ENCODE measurements at places on chromosomes 1 and 21.

- no peak for DNase-seq
Measured at GRCh38 chr1:224114787-224115175, 870 bp downstream of the FBXO28 start.

DNA sequence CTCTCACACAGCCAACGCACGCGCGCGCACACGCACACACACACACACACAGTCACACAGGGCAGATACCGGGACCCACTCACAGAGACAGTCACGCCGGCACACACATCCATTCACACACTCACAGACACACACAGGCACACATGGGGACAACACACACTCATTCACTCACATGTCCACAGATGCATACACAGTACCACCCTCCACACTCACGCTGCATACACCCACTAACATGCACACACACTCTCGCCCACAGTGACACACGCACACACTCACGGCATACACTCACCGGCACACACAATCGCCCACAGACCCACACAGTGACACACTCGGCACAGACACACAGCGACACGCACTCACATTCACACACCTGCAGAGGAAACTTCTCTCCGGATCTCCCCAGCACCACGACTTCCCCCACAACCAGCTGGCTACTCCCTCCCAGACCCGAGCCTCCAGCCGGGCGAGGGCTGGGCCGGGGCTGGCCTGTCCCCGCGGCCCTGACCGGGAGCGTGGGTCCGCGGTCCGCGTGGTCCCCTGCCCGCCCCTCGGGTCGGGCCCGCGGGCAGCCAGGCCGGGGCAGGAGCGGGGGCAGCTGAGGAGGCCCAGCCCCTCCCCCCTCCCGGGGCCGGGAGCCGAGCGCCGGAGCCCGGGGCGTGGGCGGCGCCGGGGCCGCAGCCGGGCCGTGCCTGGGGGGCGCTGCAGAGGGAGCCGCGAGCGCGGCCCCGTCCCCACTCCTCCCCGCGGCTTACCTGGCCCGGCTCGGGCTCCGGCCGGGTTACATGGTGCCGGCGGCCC is 552 bp downstream of the DLGAP3 start:
- no peak for DNase-seq

GRCh38 chr1:10374442-10374860 is 24.4 kb upstream of the PGD start:
- no peak for DNase-seq

GRCh38 chr1:17212009-17212408 is 7.1 kb downstream of the PADI1 start:
- DNase-seq, result no peak

DNA sequence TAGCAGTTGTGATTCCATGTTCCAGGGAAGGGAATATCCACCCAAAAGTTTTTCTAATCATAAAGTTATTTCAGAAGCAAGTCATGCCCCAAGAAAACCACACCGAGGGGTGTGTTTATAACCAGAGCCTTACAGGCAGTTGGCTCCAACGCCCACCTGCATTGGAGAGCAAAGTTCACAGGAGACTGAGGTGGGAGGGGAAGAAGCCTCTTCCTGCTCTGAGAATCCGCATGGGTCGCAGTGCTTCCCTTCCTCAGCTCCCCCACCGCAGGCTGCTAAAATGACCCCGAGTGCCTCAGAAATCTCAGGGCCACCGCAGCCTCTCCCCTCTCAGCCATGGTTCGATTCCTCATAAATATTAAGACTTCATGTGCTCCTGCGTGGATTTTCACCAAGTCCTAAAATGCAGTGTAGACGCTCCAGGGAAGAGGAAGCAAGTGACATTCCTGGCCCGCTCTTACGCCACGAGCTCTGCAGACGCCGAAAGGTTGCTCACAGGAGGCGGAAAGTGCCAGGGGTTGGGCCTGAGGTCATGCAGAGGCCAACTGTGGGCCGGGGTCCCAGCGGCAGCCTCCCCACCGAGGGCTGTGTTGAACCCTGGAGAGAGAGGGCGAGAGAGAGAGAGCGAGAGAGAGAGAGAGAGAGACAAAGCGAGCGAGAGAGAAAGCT is 13.4 kb upstream of the SPSB1 start:
- no peak for DNase-seq

- DNase-seq, result no peak
Measured at GRCh38 chr1:92980732-92981647, 19.7 kb upstream of the DIPK1A start.

- DNase-seq, result no peak
Measured at GRCh38 chr1:38525343-38526043, 334.1 kb downstream of the RRAGC start.

DNA sequence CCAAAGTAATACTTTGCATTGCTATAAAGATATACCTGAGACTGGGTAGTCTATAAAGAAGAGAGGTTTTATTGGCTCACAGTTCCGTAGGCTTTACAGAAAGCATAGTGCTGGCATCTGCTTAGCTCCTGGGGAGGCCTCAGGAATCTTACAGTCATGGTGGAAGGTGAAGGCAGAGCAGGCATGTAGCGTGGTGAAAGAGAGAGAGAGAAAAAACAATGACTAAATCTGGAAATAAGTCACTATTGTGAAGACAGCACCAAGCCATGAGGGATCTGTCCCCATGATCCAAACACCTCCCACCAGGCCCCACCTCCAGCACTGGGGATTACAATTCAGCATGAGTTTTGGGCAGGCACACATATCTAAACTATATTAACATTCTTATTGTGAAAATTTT is 30.4 kb downstream of the SLC30A7 start:
- DNase-seq, result no peak

GRCh38 chr1:39411526-39412478 is 79.6 kb upstream of the BMP8A start:
- DNase-seq, result no peak

DNA sequence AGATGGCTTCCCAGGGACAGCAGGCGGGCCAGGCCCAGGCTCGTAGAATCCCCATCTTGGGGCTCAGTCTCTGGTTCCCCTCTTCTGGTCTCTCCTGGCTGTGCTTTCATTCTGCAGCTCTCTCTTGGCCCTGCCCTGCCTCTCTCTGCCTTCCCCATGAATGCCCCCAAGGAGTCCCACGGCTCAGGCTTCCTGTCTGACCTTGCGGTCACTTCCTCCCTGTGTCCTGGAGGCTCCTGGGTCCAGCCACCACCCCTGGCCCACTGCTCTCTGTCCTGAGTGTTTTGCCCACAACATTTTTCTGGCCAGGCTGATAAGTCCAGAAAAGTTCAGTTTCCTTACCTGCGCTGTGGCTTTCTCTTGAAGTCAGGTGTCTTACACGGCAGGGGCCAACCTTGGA is 29.1 kb downstream of the PIGP start:
- no peak for DNase-seq

- no peak for DNase-seq
Measured at GRCh38 chr1:1084372-1085170, 10.5 kb upstream of the RNF223 start.

- DNase-seq, result no peak
Measured at GRCh38 chr21:36491209-36491910, 11.4 kb upstream of the CLDN14 start.

DNA sequence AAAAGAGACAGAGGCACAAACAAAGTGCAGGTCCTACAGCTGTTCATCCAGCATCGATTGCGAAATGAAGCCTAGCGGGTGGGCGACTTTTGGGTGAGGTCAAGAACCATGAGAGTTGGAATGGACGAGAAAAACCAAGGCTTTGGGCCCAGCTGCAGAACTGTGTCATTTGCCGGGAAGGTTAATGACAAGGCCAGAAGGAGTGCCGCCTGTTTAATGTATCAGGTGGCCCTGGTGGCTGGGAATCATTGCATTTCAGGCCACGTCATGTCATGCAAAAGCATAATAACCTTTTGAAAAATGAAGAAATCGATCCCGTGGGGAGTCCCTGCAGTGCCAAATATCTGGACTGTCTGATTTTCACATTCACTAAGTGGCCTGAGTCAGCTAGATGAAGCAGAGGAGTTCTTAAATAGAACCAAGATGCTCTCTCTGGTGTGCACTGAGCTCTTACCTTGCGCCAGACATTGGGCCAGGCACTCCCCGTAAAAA is 8.1 kb upstream of the RCC2 start:
- no peak for DNase-seq

GRCh38 chr1:242731446-242731845 is 206.9 kb upstream of the PLD5 start:
- DNase-seq, result no peak

- no peak for DNase-seq
Measured at GRCh38 chr1:223763881-223764280, 51.5 kb downstream of the CAPN2 start.

DNA sequence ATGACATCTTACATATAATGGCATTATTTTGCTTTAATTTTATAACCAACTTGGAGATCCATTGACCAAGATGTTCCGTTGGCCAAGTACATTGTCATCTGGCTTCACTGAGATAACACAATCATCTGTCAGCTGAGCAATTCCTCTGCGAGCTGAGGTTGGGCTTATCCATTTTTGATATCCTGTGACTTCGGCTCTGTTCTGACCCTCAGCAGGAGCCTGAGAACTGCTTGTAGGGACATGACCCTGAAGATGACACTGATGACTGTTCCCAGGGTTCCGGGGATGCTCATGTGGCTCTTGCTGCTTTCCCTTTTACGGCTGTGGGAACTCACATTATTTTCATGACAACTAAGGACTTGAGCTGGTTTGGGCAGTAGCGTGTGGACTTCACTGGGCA is 51.2 kb downstream of the TLR5 start:
- no peak for DNase-seq

All from stimulated activated CD4-positive, alpha-beta T cell treated with anti-CD3 and anti-CD28 coated beads, TNF-alpha, amount 100 ng/mL, for 48 hours (primary cell).